ENCODE measurements at places on chromosomes 3 and 15.

DNA sequence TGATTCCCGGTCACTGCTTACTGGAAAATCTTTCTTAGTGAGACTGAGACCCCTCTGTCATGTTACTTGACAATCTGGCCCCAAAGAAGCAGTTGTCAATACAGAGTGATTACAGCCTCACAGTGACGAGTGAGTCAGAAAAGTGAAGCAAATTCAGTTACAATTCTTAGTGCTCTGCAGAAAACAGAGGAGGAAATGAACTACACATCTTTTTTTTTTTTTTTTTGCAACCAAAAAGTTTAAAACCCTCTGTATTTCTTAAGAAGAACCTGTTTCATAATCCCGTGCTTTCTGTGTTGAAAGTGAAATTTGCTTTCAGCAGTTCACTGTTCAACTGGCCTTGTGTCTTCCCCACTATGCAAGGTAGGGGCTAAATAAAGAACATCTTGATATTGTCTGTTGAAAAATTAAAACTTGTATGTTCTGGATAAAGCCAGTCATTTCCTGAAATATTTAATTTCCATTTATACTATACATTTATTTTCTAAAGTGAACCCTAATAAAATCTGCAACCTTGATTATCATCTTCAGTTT is 1.9 kb downstream of the AQP9 start:
- DNase-seq = no peak

- no peak for DNase-seq
These were observed 259.1 kb downstream of the OPA1 start for GRCh38 chr3:193851941-193852674.

DNA sequence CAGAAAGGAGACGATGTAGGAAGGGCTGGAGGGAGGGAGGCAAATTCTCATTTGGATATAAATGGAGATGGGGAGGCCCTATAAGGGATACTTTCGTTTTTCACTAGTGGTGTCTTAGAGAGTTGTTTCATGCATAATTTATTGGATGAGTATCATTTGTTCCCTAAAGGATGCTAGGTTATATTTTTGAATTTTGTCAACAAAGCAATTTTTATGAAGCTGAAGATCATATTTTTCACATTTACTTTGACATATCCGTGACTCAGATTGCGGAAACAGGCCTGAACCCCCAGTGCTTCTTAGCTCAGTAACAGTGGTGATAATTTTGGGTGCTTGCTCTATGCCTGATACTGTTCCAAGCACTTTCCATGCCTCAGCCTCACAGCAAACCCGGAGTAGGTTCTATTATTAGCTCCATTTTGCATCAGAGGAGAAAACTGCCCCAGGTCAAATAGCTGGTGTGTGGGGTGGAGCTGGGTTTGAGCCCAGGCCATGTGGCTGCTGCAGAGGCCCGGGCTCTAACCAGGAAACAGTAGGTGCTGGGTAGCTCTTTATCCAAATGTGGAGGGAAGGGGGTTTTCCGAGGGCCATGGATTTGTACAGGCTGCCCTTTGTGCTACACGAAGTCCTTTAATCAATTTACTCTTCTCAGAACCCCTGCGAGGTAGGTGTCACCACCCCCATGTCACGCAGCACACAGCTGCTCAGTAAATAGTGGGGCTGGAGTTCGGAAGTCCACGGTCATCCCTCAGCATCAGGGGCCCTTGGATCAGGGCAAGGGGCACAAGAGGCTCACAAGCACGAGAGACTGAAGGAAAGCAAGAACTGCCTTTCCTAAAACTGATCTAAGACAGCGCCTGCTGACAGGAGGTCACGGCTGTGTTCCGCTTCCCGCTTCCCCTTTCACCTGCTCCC is 99.1 kb downstream of the SLC49A4 start:
- DNase-seq = no peak

DNA sequence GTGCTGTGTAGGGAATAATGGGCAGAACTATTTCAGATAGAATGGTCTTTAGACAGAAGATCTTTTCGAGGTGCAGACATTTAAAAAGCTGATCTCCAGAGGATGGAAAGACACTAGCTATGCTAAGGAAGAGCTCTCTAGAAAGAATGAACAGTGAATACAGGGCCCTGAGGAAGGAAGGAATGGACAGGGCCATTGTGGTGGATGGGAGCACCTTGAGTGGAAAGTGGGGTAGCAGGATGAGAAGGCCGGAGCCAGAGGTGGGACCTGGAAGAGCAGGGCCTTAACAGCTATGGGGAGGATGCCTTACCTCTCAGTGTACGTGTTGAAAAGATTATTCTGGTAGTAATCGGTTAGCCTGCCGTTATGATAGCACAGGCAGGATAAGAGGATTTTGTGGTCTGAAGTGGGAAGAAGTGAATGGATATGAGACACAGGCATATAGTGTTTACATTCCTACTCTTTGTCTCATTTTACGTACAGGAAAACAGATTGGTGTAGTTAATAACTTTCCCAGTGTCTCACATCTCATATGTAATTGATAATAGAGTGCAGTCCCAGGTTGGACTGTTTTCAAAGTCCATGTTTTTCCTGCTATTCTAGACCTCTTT is 172.4 kb downstream of the KLHL25 start:
- DNase-seq = no peak

DNA sequence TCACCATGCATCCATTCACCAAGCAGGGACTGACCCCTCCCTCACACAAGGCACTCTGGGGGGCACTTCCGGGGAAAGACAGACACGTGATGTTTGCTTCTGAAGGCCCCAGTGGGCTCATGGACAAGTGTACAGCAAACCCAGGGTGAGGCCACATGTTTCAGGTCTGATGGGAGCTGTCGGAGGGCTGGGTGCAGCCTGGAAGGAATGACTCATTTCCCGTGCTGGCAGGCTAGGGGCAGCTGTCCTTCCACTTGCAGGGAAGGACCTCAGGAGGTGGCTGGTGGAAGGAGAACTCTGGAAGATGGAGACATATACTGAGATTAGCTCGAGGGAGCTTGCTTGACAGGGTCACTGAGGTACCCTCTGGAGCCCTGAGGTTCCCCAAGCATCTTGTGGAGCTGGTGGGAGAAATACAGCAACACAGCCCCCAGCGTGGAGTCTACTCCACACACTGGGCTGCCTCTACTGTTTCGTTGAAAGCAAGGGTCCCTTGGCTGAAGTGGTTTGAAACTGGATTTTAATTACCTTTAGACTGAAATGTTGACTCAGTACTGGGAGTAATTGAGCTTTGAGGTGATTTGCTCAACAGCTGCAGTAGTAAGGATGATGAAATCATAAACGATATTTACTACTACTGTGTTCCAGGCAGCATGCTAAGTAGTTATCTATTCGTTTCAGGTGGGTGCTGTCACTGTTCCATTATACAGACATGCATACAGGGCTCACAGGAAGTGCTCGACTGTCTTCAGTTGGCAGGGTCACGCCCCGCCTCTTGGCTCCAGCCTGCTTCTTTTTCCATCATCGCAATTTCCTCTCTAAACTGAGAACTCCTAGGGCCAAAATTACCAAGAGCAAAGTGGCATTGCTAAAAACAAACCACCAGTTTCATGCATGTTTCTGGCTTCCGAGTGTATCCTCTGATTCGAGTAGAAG is 230.4 kb downstream of the ADAMTS17 start:
- no peak for DNase-seq

DNA sequence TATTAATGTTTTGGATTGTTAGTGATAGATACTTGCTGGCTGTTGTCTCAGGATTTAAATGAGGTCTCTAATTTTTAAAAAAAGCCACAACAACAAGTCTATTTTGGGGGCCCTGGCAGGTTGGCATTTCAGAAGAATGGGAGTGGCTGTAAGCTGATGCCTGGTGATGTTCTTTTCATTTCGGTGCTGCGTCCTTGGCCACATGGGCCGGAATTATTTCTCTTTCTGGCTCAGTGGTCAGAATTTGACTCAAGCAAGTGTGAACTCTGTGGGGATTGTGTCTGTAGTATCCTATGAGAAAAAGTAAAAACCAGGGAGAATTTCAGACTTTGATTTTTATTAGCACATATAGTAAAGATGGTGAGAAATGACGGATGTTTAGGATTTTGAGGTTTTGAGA is 203.0 kb downstream of the AKAP13 start:
- DNase-seq = no peak

GRCh38 chr3:177561769-177562392 is 364.6 kb upstream of the TBL1XR1 start:
- no peak for DNase-seq

- DNase-seq = no peak
These were observed 193.7 kb upstream of the CFAP20DC start for GRCh38 chr3:59243476-59243875.

DNA sequence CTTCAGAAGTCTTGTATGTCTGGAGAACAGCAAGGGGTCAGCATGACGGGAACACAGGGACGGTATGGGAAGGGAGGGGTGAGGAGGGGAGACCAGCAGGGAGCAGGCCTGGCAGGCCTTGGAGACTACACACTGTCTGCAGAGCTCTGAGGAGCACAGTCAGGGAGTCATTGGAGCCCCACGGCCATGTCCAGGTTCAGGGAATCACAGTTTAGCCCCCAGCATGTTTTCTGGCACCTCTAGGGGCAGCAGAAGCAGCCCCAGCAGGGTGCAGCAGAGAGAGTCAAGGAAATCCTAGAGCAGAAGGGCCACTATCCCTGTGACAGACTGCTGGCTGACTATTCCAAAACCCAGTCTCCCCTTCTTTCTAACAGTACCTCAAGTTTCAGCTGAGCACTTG is 3.2 kb downstream of the LAMP3 start:
- DNase-seq = no peak

- DNase-seq = no peak
These were observed 247.7 kb downstream of the PLCL2 start for GRCh38 chr3:17132286-17133115.

- DNase-seq = peak; percentile 21
These were observed 348.6 kb downstream of the PLCL2 start for GRCh38 chr3:17233398-17233800.

DNA sequence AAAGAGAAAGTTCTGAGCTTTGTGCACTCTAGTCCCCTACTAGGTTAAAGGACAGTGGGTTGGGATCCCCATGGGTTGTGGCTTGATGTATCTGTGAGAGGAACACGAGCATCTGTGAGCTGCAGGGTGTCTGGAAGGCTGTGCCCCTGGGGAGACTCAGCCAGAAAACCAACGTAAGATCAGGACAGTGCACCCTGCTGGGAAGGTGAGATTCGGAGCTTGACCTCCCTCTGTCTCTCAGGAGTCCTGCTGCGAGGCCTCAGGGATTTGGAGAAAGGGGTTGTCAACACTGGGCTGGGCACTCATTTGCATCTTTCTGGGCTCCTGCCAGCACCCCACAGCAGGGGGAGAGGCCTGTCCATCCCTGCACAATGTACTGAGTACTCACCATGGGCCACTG is 15.2 kb downstream of the ANKRD63 start:
- no peak for DNase-seq

DNA sequence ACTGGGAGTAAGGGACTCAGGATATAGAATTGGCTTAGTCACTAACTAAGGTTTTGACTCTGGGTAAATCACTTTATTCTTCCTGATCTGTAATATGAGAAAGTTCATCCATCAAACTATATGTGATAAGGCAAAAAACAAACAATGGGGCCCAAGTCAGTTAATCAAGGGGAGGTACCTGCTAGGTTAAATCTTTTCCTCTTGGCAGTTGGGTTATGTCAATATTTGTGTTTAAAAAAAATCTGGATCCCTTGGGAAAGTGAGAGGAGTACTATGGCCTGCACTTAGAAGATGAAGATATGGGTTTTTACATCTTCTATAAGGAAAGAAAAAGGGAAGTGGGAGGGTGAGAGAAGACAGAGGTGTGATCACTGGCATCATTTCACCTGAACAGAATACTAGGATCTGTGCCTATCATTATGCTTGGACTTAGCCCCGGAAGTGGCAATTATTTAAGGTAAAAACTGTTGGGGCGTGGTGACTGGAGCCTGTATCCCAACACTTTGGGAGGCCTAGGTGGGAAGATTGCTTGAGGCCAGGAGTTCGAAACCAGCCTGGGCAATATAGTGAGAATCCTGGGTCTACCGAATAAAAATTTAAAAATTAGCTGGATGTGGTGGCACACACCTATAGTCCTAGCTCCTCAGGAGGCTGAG is 2.8 kb upstream of the SLC28A2 start:
- no peak for DNase-seq

DNA sequence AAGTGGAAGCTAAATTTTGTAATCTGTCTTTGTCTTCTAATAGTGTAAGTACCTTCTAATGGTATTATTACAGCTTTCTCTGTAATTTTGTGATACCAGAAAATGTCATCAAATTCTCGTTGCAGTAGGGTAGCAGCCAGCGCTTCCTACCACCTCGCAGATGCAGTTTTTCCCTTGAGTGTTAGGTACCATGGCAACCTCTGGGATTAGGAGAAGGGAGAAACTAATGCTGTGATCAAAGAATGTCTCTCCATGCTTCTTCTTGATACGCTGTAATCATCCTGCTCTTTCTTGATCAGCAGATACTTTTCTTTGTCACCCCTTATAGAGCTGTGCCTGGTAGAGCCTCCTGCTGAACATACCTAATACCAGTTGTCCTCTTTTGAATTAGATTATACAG is 27.7 kb downstream of the SRP14 start:
- DNase-seq = no peak

- DNase-seq = no peak
These were observed 109.4 kb upstream of the SAMMSON start for GRCh38 chr3:69890084-69890483.

DNA sequence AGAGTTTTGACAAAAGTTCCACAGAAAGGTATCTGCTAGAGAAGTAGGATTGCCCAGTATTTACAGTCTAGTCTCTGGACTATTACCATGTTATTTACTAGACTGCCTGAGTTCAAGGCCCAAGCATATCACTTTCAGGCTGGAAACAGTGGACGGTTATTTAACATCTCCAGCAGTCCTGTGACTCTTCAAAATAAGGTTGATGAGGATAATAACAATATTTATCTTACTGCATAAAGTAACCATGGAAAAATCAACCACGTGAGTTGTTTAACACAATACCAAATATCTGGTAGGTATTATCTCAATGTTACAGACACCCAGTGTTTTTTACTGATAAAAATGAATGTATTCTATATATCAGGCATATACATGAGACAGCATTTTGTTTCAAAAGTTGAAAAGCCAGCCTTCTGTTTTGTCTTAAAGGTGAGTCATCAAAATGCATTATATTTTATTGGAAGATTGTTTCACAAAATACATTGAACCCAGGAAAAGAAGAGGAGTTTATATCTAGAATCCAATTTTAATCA is 535.8 kb downstream of the TBL1XR1 start:
- no peak for DNase-seq

- DNase-seq = no peak
These were observed 62.2 kb downstream of the AAGAB start for GRCh38 chr15:67192185-67192820.

DNA sequence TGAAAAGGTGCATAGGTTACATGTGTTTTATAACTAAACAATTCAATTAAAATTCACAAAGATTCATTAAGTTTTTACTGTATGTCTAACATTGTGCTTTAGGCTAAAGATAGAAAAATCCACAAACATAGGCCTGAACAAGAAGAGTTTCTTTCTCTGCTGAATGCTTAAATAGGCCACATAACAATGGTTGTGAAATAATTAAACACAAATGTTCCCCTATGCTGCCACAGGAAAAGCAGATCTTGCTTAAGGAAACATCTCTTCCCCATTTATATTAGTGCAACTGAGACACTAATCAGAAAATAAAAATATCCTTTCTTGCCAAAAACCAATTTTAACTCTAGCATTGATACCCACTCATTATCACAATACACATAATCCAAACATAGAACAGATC is 725.4 kb upstream of the DPPA4 start:
- DNase-seq = no peak

Measured in amniotic stem cell (primary cell).